ENCODE measurements at places on chromosomes 2 and 18.
A peak's percentile ranks its signal among the peaks of the same experiment; 100 is the strongest.

- no peak for DNase-seq
These were observed 376.5 kb downstream of the TMEM182 start for GRCh38 chr2:103138123-103138901.

- DNase-seq, result no peak
These were observed 387.6 kb upstream of the TNP1 start for GRCh38 chr2:217247476-217247875.

- DNase-seq, result no peak
These were observed 93.4 kb downstream of the SOS1 start for GRCh38 chr2:39027421-39027820.

DNA sequence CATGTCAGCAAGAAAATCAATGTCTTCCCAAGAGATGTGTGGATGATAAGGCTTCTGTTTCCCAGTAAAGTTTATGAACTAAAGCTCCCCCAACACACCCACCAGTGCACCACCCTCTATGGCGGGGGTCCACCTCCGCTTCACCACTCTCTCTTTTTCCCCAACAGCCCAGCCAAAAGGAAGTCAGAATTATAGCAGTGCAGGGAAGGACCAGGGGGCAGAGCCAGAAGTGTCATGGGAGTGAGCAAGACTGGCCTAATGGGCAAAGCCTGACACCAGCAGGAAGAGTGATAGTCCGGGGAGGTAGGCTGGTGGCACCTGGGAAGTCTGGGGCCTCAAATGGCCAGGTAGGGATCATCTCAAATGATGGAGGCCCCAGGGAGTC, 167.7 kb downstream of the ZFP36L2 start:
- DNase-seq, result no peak

- no peak for DNase-seq
These were observed 1023.1 kb downstream of the SUCLG1 start for GRCh38 chr2:83435989-83436388.

DNA sequence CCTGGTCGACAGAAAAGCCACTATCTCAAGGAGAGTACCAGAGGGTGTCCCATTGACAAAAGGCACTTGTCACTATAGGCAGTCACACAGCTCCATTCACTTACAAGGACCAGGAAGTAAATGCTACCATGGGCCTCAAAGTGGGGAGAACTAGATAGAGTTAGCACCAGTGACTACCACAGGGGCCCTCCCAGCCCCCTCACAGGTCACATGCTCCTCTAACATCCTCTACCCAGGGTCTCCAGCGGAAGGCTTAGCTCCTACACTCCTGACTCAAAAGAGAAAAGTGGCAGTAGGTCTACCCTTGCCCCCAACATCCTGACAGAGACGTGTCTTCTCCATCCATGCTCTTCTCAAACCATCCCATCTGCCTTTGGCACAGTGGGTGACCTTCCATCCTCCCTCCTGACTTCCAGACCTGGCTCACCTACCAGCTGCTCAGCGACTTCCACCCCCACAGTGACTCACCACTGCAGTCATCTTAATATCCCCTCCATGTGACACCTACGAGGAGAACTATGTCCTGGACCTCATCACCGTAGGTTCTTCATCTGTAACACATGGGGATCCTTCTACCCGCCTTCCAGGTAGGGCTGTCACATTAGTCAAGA, 5.6 kb upstream of the DNMT3A start:
- DNase-seq, result no peak

GRCh38 chr2:207372483-207372882, 157.3 kb upstream of the CREB1 start:
- DNase-seq, result no peak

GRCh38 chr2:101308432-101309210, at the start of gene RNF149:
Gene RNF149 (minus strand): TSS chr2:101308701. CDS start chr2:101308588, 113 bp downstream.
- peak; percentile 98 for DNase-seq

DNA sequence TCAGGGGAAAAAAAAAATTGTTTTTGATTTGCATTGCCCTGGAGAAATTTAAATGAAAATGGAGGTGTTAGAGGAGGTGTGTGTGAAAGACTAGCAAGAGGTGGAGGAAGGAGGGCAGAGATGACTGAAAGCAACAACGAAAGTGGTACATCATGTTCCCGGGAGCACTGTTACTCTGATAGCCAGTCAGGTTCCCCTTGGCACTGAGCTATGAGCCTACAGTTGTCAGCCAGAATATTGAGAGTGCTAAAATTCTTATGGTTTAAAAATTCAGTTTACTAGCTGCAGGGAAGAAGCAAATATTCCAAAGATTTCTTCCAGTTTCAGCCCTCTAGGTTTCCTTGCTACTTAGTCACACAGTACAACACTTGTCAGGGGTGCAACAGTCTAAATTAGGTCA, 366.7 kb upstream of the DLGAP1 start:
- no peak for DNase-seq
